Activated effector memory CD4-positive, alpha-beta T cell treated with anti-CD3 and anti-CD28 coated beads, Interleukin-2, amount 50 U/mL, for 16 hours (primary cell): ENCODE measurements at places on chromosomes 16 and 17.

DNA sequence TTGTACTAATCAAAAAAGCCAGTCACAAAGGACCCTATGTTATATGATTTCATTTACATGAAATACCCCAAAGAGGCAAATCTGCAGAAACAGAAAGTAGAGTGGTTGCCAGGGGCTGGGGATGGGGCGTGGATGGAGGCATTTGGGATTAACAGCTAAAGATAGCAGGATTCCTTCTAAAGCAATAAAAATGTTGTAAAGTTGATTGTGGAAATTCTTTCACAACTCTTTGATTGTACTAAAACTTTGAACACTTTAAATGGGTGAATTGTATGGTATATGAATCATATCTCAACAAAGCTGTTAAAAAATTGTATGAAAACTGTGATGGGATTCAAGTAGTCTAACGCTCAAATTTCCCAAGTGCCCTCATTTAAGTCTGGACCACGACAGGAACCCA lies 630.8 kb downstream of the MAF start:
- no peak for DNase-seq

GRCh38 chr16:31464348-31464769 lies 5.1 kb downstream of the ARMC5 start:
- no peak for DNase-seq

DNA sequence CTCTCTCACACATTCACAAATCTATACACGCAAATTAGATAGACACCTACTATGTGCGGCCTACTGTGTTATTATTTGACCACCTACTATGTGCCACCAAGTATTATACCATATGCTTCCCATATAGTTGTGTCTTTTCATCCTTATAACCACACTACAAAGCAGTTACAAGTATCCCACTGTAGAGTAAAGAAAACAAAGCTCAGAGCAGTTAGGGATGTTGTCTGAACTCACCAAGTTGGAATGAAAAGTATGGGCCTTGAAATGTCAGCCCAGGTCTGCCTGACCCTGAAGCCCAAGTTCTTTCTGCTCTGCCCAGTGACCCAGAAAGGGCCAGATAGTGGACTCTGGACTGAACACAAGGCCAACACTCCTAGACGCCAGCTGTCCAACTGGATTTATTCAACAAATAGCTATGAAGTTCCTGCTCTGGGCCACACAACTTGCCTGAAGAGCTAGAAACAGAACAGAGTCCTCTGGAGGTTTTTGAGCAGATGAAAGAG lies 8.5 kb downstream of the KRT37 start:
- DNase-seq: no peak

DNA sequence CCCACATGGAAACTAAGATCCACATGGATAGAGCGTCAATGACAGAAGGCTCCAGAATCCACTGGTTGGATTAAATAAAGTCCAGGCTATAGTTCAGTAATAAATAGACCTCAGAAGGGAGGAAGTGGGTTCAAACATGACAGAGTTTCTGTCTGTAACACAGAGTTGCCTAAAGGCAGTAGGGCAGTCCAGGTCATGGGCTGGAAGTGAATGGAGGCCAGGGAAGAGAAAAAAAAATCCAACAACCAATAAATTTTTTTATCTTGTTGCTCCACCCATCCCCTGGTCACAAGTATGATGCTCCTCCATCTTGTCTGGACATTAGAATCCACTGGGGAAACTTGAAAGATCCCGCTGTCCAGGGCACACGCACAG lies 92.4 kb downstream of the RGS9 start:
- no peak for DNase-seq

- DNase-seq: no peak
Observed at GRCh38 chr16:14284371-14284770, 213.3 kb downstream of the MRTFB start.

- no peak for DNase-seq
Observed at GRCh38 chr16:89805136-89805905, 11.1 kb downstream of the FANCA start.

DNA sequence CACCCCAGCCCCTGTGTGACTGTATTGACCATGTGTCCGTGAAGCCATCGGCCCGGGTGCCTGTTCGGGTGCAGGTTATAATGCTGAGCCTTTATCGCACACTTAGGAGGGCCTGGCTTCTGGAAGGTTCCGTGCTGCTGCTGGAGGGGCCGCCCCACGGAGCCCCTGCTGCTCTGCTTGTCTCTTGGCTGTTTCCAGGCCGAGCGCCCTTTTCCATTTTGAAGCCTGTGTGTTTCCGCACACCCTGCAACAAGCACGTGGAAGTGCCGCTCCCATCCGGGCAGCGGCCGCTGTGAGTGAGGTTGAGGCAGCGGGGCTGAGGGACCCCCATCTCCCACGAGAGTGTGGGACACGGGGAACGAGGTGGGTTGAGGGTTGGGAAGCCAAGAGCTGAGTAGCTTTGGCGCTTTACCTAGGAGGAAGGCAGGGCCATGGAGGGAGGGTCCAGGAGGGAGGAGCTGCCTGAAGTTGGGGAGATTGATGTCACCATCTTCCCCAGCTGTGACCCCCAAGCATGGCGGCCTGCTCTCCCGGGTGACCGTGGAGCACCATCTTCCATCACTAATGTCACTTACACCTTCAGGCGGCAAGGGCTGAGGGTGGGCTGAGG lies 200.1 kb upstream of the GSE1 start:
- DNase-seq: peak; percentile 58

- no peak for DNase-seq
Observed at GRCh38 chr17:5131146-5131715, 15.4 kb downstream of the USP6 start.

DNA sequence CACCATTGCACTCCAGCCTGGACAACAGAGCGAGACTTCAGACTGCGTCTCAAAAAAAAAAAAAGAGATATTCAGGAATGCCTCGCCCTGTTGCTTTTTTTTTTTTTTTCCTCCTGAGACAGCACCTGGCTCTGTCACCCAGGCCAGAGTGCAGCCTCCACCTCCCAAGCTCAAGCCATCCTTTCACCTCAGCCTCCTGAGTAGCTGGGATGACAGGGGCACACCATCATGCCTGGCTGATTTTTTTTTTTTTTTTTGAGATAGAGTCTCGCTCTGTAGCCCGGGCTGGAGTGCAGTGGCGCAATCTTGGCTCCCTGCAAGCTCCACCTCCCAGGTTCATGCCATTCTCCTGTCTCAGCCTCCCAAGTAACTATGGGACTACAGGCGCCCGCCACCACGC lies 8.0 kb downstream of the PHAF1 start:
- DNase-seq: peak; percentile 2

DNA sequence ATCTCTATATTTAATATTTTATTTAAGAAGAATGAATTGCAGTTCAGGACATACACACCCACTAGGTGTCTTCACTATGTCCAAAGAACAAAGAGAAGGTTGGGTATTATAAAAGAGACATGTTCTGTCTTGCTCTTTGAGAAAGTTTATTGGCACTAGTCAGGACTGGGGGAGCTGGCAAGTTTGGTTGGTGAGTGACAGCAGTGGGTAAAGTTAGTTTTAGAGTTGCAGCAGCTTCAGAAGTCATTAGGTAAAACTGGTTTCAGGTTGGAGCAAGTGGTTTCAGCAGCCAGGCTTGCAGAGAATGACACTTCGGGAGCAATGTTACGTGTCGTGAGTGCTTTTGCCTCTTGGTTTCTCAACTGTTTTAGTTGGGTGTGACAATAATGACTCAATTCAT lies 142.2 kb upstream of the HS3ST3A1 start:
- no peak for DNase-seq

GRCh38 chr16:1537763-1538289 lies 4.4 kb downstream of the TMEM204 start:
- no peak for DNase-seq

DNA sequence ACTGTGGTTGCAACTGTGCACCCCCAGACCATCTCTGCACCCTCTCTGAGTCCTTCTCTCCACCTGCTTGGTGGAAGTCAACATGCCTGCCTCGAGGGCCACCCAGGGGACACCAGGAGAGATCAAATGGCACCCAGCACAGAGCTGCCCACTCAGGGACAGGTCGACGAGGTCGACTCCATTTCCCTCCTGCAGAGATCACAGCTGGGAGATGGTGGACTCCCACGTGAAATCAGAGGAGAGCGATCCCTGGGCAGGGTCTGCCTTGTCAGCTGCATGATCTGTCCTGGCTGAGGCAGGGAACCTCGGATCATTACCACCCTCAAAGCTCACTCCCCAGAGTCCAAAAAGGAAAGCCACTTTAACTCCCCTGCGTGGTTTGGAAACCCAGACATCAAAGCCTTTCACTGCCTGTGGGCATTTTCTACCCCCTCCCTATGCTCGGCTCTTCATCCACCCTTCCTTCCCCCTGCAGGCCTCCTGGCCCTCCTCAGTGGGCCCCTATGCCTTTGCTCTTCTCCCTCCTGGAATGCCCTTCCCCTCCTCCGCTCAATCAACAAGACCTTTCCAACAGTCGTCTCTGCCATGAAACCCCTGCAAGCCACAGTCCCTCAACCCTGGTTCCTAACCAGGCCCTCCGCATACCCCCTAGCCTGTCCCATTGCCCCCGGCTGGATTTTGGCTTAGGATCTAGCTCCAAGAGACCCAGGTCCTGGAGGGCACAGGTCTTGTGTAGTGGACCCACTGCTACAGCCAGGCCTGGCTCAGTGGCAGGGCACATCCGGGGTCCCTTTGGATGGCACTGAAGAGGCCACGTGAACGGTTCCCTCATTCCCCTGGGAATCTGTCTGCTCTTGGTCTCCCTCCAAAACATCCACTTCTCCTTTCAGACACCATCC lies 103.8 kb upstream of the RPL38 start:
- DNase-seq: no peak
